Kidney (tissue), 22 donors: ENCODE measurements at places on chromosomes 1 and 21.

DNA sequence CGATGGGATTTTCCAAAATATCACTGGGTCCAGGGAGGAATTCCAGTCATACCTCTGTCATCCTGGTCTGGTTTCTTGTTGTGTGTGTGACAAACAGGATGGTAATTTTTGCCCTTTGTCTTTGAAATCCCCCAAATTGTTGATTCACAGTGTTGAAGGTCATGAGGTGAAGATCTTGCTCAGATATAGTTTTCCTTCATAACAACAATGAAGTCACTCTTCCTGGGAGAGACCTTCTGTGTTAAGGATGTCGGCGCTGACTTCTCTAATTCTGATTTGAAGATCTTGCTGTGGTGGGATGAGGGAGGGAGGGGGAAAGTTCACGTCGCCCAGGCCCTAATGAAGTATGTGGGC lies 32.2 kb upstream of the MPZL1 start:
- no peak for DNase-seq
- no peak overlapping the region for H3K27ac ChIP-seq
- H3K27me3 ChIP-seq = no peaks in the 10 kb centered on the region
- no peaks in the 10 kb centered on the region for H3K4me1 ChIP-seq

- no peaks in the 10 kb centered on the region for H3K27me3 ChIP-seq
- no peak overlapping the region for H3K4me3 ChIP-seq
- H3K27ac ChIP-seq = no peak overlapping the region
- no peaks in the 10 kb centered on the region for H3K36me3 ChIP-seq
These were observed 212.0 kb downstream of the COL11A1 start for GRCh38 chr1:102896286-102896685.

DNA sequence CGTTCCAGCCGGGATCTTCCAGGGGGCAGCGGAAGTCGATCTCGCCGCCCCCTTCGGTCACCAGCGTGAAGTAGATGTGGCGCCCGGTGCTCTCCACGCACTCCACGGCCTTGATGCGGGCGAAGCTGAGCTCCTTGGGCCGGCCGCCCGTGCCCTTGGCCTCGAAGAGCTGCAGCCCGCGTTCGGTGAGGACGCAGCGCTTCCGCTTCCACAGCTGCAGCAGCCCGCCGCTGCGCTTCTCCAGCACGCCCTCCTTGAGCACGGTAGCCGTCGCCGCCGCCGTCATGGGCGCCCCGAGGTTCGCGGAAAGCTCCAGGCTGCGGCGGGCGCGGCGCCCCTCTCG lies 516 bp downstream of the PHLDA3 start:
- no peaks in the 10 kb centered on the region for H3K27me3 ChIP-seq
- DNase-seq = peak; percentile 79
- no peaks in the 10 kb centered on the region for H3K4me1 ChIP-seq
- H3K27ac ChIP-seq = peak overlapping the region; percentile 85

DNA sequence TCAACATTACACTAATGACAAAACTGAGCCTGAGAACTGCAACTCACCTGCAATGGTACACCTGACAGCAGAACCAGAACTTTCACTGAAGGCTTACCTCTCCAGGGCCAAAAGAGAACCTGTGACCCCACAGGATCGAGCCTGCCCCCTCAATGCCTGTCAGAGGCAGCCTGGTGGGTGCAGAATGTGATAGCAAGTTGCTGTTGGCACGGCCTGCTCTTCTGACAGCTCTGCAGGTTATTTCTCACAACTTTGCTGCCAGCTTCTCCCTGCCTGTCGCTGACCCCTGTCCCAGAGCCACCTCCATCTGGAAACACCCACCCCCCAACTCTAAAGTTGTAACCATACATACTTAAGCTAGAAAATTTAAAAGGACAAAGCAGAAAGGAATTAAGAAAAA lies 35.2 kb downstream of the HIVEP3 start:
- H3K4me1 ChIP-seq = no peaks in the 10 kb centered on the region
- no peak overlapping the region for H3K27ac ChIP-seq
- no peak overlapping the region for H3K4me3 ChIP-seq

DNA sequence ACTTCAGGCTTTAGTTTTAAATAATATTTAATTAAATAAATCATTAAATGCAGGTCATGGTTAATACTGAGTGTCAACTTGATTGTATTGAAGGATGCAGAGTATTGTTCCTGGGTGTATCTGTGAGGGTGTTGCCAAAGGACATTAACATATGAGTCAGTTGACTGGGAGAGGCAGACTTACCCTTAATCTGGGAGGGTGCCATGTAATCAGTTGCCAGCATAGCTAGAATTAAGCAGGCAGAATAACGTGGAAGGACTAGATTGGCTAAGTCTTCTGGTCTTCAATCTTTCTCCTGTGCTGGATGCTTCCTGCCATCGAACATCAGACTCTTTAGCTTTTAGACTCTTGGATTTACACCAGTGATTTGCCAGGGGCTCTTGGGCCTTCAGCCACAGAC lies 85.3 kb downstream of the MAP3K21 start:
- no peak for DNase-seq
- no peaks in the 10 kb centered on the region for H3K27me3 ChIP-seq
- no peaks in the 10 kb centered on the region for H3K36me3 ChIP-seq
- no peak overlapping the region for H3K4me3 ChIP-seq

DNA sequence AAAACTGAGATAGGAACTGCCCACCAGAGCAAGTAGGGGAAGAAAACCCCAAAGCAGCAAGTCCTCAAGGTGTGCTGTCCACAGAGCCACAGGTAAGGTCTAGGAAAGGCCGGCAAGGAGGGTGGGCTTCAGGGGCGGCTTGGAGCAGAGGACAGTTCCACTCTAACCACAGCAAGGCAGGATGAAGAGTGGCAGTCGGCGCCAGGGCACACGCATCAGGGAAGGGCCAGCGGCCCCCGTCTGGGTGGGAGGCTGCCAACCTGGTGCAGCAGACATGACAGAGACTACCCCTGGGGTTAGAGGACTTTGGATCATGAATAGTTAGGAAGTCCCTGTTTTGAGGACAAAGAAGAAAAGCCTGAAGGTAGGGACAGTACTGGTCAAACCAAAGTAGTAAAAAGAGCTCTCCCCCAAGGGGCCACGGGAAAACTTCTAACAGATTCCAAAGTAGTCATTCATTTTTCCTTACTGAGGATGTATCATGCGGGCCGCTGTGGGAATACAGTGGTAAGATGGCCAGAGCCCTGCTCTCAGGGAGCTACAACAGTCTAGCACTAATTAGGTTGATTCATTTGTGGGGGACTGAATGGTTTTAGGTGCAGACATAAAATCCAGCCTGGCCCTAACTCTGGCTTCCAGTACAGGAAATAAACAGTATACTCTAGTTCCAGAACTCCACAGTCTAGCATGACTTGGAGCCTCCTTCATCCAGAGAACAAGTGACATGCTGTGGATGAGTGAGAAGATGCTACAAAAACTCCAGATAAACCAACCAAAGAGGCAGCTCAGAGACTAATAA lies 3.5 kb upstream of the RAP1GAP start:
- peaks cover 35% of the 10 kb centered on the region for H3K4me1 ChIP-seq
- H3K27ac ChIP-seq = peak overlapping the region; percentile 23
- DNase-seq = no peak
- H3K36me3 ChIP-seq = no peaks in the 10 kb centered on the region

GRCh38 chr1:212981571-212982328 lies 31.4 kb downstream of the VASH2 start:
- no peaks in the 10 kb centered on the region for H3K4me1 ChIP-seq

- no peak overlapping the region for H3K4me3 ChIP-seq
- no peaks in the 10 kb centered on the region for H3K27me3 ChIP-seq
- no peak overlapping the region for H3K27ac ChIP-seq
- no peaks in the 10 kb centered on the region for H3K36me3 ChIP-seq
- H3K4me1 ChIP-seq = no peaks in the 10 kb centered on the region
These were observed 80.9 kb upstream of the DPYD start for GRCh38 chr1:98001764-98002163.

DNA sequence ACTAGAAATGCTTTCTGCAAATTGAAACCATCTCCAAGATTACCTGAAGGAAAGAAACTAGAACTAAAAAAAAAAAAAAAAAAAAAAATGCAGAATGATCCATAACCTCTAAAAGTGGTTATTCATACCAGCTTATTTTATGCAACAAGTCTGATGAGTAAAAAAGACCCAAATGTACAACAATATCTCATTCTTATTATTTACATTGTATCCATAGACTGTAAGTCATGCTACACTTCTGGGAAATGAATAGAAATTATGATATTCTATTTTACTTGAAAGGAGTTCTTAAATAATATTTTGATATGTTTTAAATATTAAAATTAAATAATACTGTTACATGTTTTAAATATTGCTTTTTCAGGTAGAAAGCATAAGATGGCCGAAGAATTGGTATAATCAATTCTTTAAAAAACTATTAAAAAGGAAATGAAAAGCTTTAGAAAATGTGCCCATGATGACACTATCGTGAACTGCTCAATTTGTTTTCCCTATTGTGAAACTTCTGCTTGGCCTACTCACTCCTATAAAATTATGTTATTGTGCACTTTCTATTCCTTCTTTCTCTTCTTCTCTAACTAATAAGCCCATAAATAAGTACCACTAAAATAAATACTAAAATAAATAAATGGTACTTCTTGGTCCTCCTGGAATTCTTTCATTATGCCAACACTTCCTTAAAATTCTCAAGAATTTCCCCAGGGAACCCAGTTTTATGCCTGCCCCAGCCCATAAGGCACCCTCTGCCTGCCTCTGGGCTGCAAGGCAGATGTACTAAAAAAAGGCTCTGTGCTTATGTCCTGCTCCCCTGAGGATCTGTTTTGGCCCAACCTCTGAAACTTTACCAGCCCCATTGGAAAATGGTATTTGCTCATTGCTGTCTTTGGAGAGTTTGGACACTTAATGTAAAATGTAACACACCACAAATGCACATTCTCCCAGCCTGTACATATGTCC lies 18.1 kb downstream of the SAMSN1 start:
- no peak for DNase-seq
- no peaks in the 10 kb centered on the region for H3K36me3 ChIP-seq
- H3K27me3 ChIP-seq = no peaks in the 10 kb centered on the region
- no peak overlapping the region for H3K27ac ChIP-seq
- peaks cover 3% of the 10 kb centered on the region for H3K4me1 ChIP-seq
- H3K4me3 ChIP-seq = no peak overlapping the region

DNA sequence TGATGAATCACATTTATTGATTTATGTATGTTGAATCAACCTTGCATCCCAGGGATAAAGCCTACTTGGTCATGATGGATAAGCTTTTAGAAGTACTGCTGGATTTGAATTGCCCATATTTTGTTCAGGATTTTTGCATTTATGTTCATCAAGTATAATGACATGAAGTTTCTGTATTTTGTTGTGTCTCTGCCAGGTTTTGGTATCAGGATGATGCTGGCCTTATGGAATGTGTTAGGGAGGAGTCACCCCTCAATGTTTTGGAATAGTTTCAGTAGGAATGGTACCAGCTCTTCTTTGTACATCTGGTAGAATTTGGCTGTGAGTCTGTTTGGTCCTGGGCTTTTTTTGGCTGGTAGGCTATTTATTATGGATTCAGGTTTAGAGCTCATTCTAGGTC lies 1643.1 kb upstream of the B3GALT2 start:
- DNase-seq = no peak
- no peaks in the 10 kb centered on the region for H3K4me1 ChIP-seq
- H3K36me3 ChIP-seq = no peaks in the 10 kb centered on the region
- no peaks in the 10 kb centered on the region for H3K27me3 ChIP-seq

DNA sequence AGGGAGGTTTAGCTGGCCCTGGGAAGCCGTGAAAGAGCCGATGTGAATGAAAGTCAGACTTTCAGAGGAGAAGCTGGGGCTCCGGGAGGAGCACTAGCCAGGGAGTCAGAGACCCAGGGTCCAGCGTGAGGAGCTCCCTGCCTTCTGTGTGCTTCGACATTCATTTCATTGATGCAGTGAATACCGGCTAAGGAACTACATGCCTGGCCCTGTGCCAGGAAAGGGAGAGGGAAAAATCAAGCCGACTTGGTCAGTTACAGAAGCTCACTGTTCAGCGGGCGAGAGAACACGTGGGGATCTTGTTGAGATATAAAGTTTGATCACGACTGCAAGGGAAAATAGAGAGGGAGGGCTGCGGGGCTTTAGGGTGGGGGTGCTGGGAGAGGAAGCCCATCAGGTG lies 76.7 kb upstream of the RUNX3 start:
- no peaks in the 10 kb centered on the region for H3K36me3 ChIP-seq
- H3K27ac ChIP-seq = no peak overlapping the region
- no peak overlapping the region for H3K4me3 ChIP-seq
- no peaks in the 10 kb centered on the region for H3K4me1 ChIP-seq
- no peaks in the 10 kb centered on the region for H3K27me3 ChIP-seq

- H3K4me3 ChIP-seq = no peak overlapping the region
- H3K27ac ChIP-seq = no peak overlapping the region
- H3K36me3 ChIP-seq = no peaks in the 10 kb centered on the region
- no peaks in the 10 kb centered on the region for H3K27me3 ChIP-seq
These were observed 5.4 kb downstream of the ARTN start for GRCh38 chr1:43938892-43939587.

DNA sequence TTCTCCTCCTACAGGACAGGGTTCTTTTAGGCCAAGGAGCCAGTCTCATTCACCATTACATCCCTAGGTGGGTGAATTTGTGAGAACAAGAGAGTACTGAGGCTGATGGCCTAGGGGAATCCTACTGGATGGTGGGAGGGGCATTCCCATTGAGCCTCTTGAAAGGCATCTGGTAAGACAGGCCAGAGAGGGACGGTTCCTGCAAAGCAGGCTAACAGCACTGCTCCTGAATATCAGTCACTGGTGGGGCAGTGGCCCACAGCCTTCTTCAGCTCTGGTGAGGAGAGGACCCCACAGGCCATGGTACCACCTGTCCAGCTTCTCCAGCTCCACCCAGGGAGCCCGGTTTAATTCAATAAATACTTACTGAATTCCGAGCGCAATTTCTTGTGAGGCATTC lies 125.9 kb upstream of the EDN2 start:
- H3K4me1 ChIP-seq = no peaks in the 10 kb centered on the region
- H3K27ac ChIP-seq = no peak overlapping the region
- no peak for DNase-seq
- no peak overlapping the region for H3K4me3 ChIP-seq
- no peaks in the 10 kb centered on the region for H3K36me3 ChIP-seq

- H3K27me3 ChIP-seq = no peaks in the 10 kb centered on the region
- H3K27ac ChIP-seq = no peak overlapping the region
- no peak overlapping the region for H3K4me3 ChIP-seq
- H3K4me1 ChIP-seq = no peaks in the 10 kb centered on the region
- H3K36me3 ChIP-seq = no peaks in the 10 kb centered on the region
- no peak for DNase-seq
These were observed 783.4 kb upstream of the BRINP3 start for GRCh38 chr1:191261111-191261510.

GRCh38 chr1:163885510-163885909 lies 563.8 kb downstream of the NUF2 start:
- no peaks in the 10 kb centered on the region for H3K4me1 ChIP-seq
- no peak overlapping the region for H3K4me3 ChIP-seq
- DNase-seq = no peak
- no peak overlapping the region for H3K27ac ChIP-seq
- no peaks in the 10 kb centered on the region for H3K36me3 ChIP-seq

DNA sequence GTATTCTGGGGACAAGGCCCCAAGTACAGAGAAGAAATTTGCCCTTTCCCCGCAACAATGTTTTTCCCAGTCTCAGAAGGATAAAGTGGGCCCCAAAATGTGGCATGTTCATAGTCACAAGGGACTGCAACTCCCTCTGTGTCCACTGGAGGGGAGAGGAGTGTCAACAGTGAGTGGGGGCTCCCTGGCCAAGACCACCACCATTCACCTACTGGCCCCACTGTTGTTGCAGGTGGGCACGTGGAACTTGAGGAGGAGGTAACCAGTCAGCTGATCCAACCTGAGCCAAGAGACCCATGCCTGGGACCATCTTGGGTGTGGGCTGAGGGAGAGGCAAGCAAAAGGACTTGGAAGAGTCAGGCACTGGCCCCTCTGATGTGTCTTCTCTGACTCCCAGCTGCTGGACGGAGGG lies 777 bp downstream of the NUDT17 start:
- no peaks in the 10 kb centered on the region for H3K27me3 ChIP-seq
- DNase-seq = peak; percentile 61
- peaks cover 5% of the 10 kb centered on the region for H3K4me1 ChIP-seq
- peaks cover 27% of the 10 kb centered on the region for H3K36me3 ChIP-seq
- H3K27ac ChIP-seq = no peak overlapping the region
